ENCODE measurements at places on chromosomes 11 and 22.

DNA sequence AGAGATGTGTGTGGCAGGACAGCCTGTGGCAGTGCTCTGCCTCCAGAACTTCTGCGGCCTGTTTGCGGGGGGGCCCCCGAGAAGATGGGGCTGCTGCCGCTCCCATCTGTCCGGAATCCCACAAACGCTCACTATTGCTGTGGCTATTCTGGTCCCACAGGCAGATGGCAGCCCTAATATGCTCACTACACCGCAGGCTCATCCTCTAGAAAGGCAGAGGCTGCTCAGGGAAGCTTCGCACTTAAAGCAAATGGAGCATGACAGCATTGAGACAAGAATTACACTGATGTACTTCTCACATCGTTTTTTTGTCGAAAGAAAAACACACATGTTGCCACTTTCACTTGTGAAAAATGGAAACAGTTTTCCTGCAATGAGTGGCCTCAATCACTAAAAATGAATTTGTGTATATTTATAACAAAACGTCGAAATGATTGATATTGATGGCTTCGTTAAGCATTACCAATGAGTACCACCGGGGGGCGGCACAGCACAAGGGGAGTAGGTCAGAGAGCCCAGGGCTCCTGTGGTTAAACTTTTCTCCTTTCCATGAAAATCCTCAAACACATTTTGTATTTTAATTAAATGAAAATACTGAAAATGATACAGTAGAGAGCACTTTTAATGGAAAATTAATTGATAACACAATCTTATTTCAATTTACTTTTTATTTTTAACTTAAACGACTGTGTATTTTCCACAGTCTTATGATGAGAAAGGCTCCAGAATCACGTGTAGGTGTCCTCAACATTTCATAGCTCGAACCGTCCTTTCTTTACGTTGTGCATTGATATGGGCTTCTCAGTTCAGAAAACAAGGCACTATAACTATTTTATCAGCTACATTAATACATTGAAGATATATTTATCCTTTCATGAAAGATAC is 69.1 kb downstream of the CTTN start:
- peak; percentile 61 for DNase-seq

DNA sequence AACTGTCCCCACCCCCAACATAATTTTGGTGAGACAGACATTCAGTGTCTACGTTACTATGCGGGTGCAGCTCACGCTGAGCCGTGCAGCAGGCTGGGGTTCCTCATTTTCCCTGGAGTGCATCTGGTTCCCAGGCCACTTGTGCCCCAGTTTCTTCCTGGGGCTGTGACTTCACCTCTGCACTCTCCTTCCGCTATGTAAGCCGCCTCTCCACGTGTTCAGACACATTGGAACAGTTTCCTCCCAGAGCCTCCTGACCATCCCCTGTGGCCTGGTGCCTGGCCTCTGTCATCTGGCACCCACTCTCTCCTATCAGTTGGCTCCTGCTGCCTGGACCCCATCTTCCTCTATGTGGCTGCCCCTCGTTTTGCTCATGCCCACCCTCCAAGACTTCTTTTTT is 46.2 kb upstream of the A4GALT start:
- DNase-seq: no peak

- DNase-seq: no peak
Measured at GRCh38 chr11:25727944-25728343, 604.0 kb upstream of the ANO3 start.

- no peak for DNase-seq
Measured at GRCh38 chr11:6437993-6438392, 2.8 kb downstream of the HPX start.

DNA sequence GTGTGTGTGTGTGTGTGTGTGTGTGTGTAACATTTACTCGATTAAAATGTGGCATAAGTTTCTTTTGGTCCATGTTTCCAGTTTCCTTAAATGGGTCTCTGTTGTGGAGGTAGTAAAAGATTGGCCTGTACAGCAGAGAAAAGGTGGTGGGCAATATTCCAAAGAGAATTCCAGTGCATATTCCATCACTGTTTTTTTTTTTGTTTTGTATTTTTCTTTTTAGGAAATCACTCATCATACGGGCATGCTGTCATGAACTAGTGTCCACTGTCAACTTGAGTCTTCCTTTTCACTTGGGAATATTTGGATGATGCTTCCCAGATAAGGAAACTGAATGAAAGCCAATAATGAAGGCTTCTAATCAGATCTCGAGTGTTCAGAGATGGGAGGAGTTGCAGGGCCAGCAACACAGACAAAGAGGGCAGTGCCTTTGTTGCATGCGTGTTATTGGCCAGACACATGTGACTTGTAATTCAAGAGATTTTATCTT is 95.2 kb upstream of the PDGFD start:
- DNase-seq: no peak

DNA sequence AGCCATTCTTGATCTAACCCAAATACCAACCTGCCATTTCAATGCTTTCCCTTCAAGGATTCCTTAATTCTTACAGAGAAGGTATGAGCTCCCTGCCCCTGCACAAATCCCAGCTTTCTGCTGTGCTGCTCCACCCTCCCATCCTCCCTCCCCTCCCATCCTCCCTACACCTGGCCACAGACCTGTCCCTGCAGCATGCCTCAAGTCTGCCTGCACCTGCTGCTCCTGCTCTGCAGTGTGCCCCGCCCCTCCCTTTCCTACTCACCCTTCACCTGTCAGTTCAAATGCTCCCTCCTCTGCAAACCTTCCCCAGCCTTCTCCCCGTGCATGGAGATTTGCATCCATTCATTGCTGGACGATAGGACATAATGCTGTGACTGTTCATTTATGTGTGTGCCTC is 139.9 kb upstream of the NARS2 start:
- no peak for DNase-seq

- no peak for DNase-seq
Measured at GRCh38 chr11:110835106-110835505, 122.9 kb upstream of the ARHGAP20 start.

DNA sequence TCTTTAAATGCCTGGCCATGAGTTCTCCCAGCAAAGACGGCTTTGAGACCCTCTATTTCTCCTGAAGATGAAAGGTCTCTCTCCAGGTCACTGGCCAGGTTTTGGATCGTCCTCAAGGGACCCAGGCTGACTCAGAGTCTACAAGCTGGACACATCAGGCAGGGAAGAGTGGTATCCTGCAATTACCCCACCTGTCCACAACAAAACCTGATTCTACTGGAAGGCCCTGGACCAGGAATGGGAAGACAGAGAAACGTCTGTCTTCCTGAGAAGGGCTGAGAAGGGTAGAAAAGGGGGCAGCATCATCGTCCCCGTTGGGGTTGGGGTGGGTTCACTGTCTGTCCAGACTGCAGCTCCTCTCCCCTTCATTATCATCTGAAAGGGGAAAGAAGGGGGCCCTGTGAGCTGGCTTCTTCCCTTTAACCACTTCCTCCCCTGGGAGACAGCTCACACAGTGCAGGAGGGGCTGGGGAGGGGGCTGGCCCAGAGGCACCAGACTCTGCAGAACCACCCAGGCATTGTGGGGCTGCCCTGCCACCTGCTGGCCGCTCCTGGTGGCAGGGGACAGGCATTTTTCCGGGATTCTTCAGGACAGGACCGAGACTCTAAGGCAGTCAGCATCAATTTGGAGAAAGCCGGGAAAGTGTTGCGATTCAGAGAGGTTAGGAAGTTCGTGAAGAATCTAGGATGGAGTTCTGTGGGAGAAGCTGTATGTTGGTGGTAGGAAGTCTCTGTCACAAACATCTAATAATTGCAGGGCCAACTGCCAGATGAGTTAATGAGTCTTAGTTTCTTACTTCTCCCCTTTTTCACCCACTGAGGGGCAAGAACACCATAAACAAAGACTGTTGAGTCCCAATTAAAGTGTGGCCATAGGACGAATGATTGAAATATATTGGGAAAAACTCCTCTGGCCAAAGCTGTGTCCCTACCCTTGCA is 57.6 kb downstream of the SYN3 start:
- DNase-seq: peak; percentile 29

DNA sequence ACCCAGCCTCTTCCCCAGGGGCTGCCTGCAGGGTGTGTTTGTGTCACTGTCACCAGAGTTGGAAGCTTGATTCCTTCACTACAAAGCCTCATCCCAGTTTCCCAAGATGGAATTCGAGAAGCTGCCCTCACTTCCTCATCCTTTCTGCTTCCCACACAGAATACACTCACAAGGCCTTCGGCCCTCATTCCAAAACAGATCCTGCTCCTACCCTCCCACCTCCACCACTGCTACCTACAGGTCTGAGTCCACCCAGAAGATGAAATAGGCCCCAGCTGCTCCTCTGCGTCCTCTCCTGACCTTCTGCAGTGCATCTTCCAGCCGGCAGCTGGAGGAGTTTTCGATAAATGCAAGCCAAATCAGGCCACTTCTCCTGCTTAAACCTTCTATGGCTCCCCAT is 6.8 kb upstream of the WNT7B start:
- no peak for DNase-seq

DNA sequence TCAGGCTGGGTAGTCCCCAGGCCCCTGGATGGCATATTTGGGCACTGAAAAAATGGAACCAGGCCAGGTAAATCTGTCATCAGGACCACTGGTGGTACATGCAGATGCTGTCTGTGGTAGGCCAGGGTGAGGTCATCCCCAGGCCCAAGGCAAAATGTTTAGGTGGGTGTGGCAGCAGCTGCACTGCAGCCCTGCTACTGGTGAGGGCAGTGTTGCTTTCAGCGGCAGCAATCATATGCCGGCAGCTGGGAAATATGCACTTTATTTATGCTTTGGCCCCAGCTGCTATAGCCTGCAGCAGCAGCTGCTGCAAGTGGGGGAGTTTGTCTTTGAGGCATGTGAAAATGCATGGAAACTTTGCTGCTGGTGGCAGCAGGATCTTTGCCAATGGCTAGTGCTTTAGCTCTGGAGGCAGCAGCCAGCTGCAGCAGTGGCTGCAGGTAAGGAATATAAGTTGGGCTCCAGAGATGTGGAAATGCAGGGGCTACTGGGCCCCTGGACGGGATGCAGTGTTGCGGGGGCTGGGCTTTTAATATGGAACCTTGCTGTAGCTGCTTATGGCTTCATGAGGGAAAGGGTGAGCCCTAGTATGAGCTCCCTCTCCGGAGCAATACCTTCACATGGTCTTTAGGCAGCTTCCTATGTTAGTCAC is 365.7 kb upstream of the CADM1 start:
- no peak for DNase-seq

DNA sequence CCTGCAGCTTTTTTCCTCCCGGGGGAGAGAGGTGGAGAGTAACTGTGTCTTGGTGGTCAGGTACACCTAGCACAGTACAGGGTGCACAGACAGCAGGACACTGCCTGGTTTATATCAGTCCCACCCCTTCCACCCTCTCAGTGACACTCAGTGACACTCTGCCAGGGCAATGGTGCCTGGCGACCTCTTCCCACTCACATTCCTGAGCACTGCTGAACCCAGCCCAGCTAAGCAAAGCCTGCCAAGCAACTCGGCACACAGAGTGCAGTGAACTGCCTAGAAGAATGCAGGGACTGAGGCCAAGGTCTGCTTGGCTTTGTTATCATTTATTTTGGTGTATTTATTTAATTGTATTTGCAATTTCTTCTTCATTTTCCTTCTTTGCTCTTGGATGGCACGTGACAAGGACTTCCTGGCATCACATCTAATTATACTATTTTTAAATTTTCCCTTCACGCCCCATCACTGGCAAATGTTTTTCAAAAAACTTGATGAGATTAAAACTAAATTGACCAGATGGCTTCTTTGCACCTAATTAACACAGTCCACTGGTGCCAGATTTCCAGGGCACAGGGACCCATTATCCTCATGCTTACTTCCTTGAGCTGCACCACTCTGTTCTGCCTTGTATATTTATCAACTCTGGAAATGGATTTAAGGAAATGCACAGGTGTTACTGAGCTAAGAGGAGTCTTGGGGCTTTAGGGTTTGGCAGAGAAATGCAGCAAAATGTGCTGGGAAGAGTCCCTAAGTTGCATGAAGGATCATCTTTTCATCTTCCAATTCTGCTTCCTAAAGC is 205.6 kb downstream of the ADAMTS15 start:
- DNase-seq: no peak

DNA sequence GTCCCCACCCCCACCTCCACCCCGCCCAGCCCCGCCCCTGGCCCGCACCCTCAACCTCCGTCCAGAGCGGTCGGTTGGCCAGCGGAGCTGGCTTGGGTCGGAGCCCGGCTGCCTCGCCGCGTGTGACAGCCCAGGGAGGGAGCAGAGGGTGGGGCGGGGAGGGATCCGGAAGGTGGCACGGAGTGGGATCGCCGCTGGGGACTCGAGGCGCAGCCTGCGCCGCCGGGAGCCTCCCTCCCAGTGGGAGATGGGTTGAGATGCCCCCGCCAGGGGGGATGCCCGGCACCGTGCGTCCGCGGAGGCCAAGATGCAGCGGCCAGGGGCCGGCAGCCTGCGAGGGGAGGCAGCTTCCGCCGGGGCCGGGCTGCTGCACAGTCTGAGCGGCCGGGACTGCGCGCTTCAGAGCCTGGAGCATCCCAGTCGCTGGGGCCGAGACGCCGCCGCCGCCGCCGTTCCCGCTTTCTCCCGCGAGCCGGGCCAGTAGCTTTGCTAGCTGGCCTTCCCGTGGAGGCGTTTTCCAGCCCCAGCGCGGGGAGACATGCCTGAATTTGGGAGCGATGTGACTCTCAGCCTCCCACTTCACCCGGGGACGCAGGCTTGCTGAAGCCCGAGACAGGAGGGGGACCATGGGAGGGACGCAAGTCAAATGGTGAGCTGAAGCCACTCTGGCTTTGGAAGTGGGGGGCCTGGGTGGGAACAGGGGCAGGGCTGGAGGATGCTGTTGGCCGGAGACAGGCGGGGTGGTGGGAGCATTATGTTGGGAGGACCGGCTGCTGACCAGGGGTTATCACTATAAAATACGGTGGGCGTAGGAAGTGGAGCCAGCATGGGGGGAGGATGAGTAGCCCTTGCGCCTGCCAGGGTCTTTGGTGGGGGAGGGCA is 40.2 kb downstream of the DIXDC1 start:
- DNase-seq: no peak

DNA sequence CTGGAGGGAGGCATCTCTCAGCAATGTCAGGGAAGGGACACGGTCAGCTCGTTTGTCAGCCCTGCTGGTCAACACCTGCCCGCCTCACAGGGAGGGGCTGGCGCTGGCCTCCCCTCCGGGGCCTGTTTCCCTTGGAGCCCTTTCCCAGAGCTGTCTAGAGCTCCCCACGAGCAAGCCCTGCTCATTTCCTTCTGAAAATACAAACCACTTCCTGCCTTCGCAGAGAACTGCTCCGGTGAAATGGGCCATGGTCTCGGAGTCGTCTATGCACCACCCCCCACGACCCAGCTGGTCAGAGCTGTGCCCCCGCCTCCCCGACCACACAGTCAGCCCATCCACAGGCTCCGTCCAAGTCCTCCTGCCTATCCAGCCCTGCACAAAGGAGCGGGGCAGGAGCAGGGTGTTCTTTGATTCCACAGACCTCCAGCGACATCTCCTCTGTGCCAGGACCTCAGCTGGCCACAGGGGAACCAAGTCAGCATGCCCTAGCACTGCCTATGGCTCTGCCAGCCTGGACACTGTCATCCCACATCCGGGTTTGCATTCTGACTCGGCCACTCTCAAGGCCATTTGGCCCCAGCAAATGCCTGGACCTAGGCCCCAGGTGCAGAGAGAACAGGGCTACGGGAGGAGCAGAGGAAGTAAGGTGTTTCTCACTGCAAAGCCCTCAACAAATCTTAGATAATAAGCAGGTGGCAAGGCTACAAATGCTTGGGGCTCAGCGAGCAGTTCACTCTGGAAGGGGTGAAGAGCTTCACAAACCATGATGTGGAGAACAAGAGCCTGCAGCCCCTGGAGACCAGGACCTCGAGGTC is 82.1 kb upstream of the WNT11 start:
- DNase-seq: no peak

GRCh38 chr22:45670981-45671782 is 452 bp upstream of the ATXN10 start:
- DNase-seq: no peak

- no peak for DNase-seq
Measured at GRCh38 chr22:44445307-44445680, 52.7 kb downstream of the RTL6 start.

All from stimulated activated CD4-positive, alpha-beta T cell treated with anti-CD3 and anti-CD28 coated beads, Interleukin-2, amount 100 ng/mL, for 48 hours (primary cell).